ENCODE measurements at places on chromosomes 12 and 14.
A peak's percentile ranks its signal among the peaks of the same experiment; 100 is the strongest.

DNA sequence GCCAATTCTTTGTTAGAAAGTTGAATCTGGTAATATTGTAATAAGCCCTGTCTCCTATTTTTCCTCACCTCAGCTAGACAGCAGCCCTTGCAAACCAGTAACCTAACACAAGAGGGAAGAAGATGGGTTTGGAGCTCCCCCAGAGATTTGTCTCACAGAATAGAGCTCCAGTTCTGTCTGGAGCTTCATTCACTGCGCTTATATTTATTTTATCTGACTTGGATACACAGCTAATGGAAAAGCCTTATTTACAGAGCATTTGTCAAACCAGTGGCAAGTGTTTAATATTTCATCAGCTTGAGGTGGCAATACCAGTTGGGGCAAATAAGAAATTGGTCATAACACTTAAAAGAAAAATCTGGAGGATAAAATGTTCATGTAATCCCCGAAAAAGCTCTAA is 1094.0 kb downstream of the FSCB start:
- no peak for DNase-seq

DNA sequence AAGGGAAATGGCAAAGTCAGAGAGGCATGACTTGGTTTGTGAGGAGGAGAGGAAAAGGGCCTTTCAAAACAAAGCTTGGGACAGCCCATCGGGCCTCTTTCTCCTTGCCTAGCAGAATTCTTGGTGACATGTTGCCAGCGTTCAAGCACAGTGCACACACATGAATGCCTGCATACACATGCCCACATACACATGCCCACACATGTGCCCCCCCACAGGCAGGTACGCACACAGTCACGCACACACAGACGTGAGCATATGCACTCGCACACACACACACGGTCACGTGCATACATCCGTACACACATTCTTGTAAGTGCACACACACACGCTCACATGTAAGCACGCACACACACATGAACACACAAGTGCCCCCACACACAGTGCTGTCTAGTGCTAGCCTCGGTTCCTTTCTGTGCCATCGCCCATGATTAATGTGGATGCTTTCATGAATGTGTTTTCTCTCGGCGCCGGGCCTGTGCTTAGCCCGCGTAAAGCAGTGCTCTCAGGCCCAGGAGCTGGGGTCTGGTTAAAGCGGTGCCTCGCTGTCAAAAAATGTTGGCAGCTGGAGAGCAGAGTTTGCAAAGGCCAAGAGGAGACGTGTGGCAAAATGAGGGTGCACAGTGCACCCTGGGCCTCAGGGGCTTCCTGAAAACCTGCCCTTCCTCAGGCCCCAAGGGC is 328.8 kb upstream of the DIO3 start:
- no peak for DNase-seq

- DNase-seq = no peak
Measured at GRCh38 chr14:104876251-104876699, 11.2 kb downstream of the CEP170B start.

DNA sequence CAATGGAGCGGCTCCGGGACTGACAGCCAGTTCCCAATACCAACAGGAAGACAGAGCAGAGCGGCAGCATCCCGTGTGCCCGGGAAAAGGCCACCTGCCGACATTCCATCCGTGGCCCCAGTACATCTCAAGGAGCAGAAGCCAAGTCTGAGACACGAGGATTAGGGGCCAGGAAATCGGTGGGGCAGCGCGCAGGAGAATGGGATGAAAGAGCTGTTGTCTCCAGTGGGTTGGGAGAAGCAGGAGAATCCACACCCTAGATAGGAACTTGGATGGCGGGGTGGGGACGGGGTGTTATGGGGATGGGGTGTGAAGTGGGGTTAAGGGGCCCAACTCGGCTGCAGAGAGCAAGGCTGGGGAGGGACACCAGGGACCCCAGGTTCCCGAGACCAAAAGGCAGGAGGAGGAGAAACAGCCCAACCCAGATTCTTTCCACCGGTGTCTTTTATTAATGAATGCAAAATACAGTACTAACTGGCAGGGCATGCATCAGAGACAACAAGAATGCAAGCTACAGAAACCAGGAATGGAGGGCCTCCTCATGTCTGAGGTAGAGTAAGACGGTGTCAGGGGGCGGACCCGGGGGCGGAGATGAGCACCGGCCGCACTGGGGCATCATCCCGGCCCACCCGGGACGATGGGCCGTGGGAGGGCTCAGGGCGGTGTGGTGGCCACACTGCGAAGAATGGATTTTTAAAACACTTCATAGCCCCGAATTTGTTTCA is 50.3 kb downstream of the BEGAIN start:
- no peak for DNase-seq

DNA sequence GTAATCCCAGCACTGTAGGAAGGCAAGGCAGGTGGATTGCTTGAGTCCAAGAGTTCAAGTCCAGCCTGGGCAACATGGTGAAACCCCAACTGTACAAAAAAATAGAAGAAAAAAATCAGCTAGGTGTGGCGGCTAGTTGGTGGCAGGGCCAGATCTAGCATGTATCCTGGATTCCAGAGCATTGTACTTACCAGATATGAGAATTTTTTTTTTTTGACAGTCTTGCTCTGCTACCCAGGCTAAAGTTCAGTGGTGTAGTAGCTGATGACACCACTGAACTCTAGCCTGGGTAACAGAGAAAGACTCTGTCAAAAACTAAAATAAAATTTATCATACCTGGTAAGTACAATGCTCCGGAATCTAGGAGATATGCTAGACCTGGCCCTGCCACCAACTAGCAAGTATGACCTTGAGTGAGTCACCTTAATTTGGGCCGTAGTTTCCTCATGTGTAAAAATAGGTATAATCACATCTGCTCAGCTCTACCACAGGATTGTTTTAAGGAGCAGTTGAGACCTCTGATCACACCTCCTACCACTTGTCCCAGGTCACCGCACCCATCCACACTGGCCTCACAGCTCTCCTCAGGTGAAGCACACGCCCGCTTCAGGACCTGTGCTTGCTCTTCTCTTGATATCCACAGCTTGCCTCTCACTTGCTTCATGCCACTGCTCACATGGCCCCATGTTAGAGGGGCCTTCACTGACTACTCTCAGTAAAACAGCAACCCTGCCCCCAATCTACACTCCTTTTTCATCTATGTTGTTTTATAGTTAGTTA is 140.2 kb downstream of the STXBP6 start:
- no peak for DNase-seq

DNA sequence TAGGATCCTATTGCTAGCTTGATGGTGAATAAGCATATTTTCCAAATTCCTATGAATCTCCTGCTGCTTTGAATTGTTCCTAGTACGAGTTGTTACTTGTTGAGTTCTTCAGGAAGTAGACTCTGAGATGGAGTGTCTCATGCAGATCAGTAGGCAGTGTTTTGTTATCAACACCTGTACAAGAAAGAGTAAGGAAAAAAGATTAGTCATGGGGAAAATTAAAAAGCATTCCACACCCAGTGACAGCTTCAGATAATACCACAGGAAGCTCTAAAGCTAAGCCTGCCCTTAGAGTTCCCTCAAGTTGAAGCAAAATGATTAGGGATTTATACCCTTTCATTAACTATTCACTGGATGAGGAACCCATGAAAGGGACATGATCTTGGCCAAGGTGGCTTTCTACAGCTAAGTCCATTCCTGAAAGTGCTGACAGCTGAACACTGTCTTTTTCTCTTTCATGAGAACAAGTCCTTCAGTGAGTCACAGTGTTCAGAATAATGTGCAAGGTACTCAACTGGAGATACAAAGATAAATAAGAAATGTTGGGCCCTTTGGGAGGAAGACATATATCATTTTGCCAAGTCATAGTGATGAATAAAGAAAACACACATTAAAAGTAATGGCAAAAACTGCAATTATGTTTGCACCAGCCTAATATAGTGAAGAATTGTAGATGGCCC is 49.1 kb downstream of the CCER1 start:
- no peak for DNase-seq

- no peak for DNase-seq
Measured at GRCh38 chr14:22622255-22622654, 21.9 kb downstream of the OR6J1 start.

- peak; percentile 76 for DNase-seq
Measured at GRCh38 chr12:55996201-55996714, 818 bp upstream of the SUOX start.

DNA sequence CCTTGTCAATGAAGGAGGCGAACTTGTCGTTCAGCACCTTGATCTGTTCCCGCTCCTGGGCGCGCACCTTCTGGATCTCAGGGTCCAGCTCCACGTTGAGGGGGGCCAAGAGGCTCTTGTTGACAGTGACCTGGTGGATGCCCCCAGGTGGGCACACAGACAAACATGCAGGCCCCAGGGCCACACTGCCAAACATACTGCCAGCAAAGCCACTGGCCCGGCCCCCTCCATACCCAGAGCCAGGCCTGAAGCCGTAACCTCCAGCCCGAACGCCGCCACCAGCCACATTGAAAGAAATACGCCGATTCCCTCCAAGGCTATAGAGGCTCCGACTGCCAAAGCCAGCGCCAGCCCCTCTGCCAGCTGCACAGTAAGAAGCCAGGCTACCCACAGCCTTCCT is 337 bp downstream of the KRT74 start:
- DNase-seq = no peak

Measured in NCI-H510A treated with DMSO at 0.1 percent for 48 hours (cell line).